ENCODE measurements at places on chromosomes 11 and 22.

- DNase-seq, result no peak
These were observed 83.7 kb downstream of the TRAF6 start for GRCh38 chr11:36426226-36426848.

- DNase-seq, result no peak
These were observed 127.4 kb downstream of the ELP4 start for GRCh38 chr11:31636983-31637382.

DNA sequence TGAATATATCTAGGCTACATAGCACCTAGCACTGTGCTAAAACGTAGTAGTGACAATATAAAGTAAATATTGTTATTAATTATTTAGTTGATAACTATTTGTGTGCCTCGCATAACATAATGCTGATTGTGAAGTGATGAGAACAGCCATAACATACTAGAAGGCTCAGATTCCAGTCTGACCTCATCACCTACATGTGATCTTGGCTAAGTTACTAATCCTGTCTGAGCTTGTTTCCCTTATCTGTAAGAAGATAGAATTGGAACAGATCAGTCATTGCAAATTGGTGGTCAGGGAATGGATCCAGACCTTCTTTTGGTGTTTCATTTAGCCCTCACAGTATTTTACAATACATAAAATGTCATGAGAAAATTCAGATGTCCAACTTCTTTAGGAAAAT lies 103.4 kb upstream of the SEZ6L start:
- no peak for DNase-seq

- DNase-seq, result no peak
These were observed 48.5 kb upstream of the BMAL1 start for GRCh38 chr11:13229136-13229535.
